Lung (tissue), 17 donors: ENCODE measurements at places on chromosomes 1 and 21. TPM values are rescaled to one million over a fixed set of nuclear protein-coding genes. Genes with fewer than 3 reads are reported as not detected.
A peak's percentile ranks its signal among the peaks of the same experiment; 100 is the strongest.

GRCh38 chr1:168772428-168773060 lies 43.5 kb upstream of the DPT start:
- no peak overlapping the region for H3K4me3 ChIP-seq
- no peak for DNase-seq
- no peaks in the 10 kb centered on the region for H3K36me3 ChIP-seq

DNA sequence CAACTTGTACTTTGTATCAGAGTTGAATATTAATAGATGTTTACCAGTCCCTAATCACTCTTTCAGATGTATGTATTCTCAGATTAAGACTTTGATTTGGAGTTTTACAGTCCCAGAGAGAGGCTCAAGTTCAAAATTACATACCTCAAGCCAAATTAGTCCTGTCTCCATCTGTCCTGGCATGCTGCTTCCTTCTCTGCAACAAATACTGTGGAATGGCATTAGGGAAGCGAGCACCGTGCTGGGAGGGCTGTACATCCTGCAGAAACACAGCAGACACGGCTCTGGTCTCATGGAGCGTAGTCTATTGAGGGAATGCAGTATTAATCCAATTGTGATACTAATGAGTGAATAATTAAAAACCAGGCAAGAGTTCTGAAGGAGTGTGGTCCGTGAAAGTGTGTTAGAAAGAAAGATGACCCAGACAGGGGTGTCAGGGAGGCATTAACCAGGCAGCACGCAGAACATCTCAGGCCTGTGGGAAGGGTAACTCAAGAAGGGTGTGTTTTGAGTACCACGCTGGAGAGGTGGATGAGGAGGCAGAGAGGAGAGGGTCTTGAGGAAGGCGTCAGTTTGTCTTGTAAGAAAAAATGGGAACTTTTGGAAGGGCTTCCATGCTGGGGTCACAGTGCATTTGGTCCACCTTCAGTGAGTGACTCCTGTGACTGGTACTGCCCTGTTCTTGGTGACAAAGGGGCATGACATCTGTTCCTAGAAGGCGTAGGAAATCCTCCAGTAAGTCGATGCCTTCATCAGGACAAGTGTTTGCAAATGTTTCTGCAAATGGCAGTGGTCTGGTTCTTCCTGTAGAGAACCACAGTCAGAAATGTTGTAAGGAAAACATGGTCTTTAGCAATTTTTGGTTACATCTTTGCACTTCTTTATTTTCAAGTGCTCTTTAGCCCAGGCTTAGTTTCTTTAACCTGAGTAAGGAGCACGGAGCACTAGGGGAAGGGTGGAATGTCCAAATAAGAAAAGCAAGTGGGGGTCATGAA lies 1.6 kb downstream of the RAB4A start:
- peak; percentile 43 for DNase-seq
- H3K4me1 ChIP-seq = peaks cover 12% of the 10 kb centered on the region
- peak overlapping the region; percentile 94 for H3K27ac ChIP-seq
- H3K27me3 ChIP-seq = no peaks in the 10 kb centered on the region
- H3K36me3 ChIP-seq = peaks cover 2% of the 10 kb centered on the region

DNA sequence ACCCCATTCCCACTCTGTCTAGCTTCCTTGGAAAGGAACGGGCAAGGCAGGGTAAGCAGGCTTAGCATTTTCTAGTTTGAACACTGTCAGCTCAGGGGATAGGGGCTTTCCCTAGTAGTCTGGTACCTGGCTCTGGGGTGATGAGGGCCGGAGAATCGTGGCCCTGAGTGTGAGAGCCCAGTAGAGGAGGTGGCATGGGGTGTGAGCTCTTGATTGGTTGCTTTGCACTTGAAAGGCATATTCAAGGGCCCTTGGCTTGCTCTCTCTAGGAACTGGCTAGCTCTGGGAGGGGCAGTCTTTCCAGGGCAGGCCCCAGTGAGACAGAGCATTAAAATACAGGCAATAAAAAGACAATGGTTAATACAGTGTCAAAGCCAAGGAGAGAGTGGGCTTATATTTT lies 10.8 kb upstream of the EXTL1 start:
- H3K4me3 ChIP-seq = no peak overlapping the region

MRPL24 gene
- 26.7 TPM for total RNA-seq

CLCNKB gene
- total RNA-seq = 0.37 TPM
